Endodermal cell (in vitro differentiated cells): ENCODE measurements at places on chromosomes 7 and 10. TPM values are rescaled to one million over a fixed set of nuclear protein-coding genes. Genes with fewer than 3 reads are reported as not detected.
A peak's percentile ranks its signal among the peaks of the same experiment; 100 is the strongest.

GRCh38 chr7:151891182-151891581, 14.3 kb upstream of the PRKAG2 start:
- peak; percentile 52 for DNase-seq

DNA sequence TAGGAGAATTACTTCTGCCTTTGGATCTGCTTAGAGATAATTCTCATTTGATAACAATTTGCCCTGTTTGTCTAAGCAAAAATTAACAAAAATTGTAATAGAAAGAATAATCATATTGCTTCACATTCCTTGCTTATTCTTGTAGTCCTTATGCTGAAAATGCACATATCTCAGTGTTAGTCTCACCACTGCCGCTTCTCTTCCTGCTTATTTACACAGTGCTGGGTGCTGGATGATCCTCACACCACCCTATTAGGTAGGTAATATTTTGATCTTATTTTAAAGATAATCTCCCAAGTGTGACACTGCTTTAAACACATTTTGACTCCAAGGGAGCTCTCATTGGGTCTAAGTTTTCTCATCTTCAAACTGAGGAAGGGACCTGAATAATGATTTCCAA, 46.0 kb downstream of the ABCA13 start:
- no peak for DNase-seq

DNA sequence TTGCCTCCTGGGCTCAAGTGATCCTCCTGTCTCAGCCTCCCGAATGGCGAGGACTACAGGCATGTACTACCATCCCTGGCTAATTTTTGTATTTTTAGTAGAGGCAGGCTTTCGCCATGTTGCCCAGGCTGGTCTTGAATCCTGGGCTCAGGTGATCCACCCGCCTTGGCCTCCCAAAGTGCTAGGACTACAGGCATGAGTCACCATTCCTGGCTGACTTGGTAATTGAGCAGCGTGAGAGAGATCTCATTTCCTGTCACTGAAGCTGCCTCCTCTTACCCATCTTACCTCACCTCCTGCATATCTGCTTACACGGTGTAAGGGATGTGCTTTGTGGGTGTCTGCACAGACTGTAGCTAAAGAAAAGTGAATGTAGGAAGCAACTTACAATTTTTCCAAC, 9.7 kb downstream of the IFIT3 start:
- DNase-seq, result no peak

GRCh38 chr7:93817004-93817403, 73.5 kb downstream of the TFPI2 start:
- DNase-seq, result no peak

- DNase-seq, result peak; percentile 53
Observed at GRCh38 chr10:88386821-88387773, 196.0 kb downstream of the RNLS start.

DNA sequence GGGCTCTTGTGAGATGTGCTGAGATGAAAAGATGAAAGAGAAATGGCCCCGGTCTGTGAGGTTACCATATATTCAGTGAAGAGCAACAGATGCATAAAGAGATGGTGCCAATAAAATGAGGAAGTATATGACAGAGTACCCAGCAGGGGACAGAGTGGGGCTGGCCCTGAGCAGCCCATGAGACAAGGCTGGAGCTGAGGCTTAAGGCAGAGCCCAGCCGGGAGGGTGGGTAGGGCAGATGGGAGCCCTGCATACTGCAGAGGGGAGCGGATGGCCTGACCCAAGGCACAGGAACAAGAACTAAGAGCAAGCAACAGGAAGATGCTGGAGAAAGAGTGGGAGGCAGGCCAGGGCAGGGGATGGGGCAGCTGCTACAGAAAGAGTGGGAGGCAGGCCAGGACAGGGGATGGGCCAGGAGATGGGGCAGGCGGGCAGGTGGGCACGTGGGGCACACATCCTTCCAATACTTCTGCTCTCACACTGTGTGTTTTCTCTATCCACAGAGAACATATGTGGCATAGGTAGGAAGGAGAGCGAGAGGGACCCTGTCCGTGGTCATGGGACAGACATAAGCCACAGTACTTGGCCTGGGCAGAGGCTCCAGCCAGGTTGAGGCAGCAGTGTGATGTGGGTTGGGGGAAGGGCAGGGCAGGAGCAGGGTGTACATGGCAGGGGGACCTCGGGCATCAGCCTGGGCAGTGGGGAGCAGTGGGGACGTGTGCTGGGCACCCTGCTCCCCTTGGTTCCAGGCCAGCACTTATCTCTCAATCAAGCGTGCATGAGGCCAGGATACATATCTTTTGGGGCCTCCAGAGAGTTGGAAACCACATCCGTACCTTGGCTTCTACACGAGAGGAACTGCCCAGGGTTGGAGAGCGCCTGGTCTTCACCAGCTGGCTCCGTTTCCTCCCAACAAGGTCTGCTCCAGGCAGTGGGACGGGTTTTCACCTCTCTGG, 91.6 kb upstream of the IKZF1 start:
- DNase-seq, result peak; percentile 32

DNA sequence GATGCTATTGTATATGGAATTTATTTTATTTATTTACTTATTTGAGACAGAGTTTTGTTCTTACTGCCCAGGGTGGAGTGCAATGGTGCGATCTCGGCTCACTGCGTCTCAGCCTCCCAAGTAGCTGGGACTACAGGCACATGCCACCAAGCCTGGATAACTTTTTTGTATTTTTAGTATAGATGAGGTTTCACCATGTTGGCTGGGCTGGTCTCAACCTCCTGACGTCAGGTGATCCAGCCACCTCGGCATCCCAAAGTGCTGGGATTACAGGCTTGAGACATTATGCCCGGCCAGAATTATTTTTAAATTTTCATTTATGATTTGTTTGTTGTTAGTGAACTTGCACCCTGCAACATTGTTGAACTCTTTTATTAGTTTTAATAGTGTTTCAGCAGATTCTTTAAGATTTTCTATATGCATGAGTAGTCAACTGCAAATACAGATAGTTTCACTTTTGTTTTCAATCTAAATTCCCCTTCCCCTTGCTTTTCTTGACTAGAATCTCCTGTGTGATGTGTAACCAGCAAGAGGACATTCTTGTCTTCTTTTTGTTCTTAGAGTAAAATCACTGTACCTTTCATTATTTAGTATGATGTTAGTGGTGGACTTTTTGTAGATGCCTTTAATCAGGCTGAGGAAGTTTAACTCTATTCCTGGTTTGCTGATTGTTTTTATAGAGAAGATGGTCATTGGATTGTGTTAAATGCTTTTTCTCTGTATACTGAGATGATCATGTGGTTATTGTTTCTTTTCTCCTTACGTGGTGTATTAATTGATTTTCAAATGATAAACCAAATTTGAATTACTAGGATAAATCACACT, 27.8 kb downstream of the ZNF33A start:
- no peak for DNase-seq

DNA sequence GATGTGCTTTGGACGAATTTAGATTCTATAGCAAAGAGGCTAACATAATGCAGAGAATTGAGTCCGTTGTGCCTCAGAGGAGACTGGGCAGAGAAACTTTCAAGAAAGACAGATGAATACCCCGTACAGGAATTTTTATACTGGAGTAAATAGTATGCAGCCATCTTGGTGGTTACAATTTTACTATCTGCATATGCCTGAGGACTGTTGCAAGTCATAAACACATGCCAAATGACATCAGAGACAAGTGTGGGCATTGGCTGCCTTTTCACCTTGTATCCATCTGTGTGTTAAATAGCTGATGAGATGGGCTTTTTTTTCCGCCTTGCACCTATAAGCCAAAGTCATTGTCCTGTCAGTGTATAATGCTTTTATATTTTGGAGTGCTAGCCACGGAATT, 267.5 kb upstream of the SP4 start:
- DNase-seq, result no peak

- DNase-seq, result no peak
Observed at GRCh38 chr7:120865191-120865981, 7.4 kb upstream of the TSPAN12 start.

GRCh38 chr7:141511316-141511675, 39.9 kb upstream of the AGK start:
- no peak for DNase-seq

DNA sequence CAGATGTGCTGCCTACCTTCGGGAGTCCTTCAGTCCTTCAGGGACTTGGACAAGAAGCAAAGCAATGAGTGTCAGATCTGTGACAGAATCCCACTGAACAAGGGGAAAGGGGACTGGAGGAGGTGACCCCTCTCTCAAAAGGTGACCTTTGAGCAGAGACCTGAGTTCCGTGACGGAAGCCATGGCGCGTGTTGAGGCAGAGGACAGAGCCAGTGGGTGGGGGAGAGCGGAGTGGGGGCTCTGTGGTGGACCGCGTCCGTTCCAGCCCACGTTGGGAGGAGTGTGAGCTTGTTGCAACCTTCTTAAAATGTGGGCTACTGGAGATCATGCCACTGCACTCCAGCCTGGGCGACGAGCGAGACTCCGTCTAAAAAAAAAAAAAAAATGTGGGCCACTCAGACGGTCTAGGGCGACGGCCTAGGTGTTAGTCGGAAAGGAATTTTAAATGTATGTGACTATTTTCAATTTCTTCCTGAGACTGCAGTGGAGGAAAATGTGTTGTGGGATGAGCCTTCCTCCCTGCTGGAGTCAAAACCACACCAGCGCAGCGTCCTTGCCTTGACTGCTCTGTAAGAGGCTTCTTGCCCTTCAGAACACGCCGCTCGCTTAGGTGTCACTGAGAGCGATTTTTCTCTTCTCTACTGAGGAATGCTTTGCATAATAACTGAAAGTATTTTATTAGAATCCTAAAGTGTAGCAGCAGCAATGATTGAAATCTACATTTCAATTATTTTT, 272.7 kb downstream of the CELF2 start:
- no peak for DNase-seq

- no peak for DNase-seq
Observed at GRCh38 chr7:53476566-53476965, 441.1 kb downstream of the POM121L12 start.

GRCh38 chr7:82527851-82528250, 84.3 kb upstream of the CACNA2D1 start:
- no peak for DNase-seq

DNA sequence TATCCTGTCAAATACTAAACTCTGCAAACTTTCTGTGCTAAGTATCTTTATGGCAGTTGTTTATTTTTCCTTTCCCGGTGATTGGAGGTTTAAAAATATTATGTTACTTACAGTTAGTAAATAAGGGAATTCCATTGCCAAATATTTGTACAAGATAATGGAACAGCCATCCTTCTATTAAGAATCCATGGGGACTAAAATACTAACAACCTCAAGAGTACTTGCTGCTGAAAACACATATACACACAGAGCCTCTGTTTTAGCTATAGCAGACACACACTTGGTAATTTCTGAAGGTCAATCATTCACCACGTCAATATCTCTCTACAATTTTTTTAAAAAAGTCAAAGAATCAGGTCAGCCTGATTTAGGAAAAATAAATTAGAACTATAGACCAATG, 32.4 kb downstream of the TSPAN12 start:
- DNase-seq, result no peak

DNA sequence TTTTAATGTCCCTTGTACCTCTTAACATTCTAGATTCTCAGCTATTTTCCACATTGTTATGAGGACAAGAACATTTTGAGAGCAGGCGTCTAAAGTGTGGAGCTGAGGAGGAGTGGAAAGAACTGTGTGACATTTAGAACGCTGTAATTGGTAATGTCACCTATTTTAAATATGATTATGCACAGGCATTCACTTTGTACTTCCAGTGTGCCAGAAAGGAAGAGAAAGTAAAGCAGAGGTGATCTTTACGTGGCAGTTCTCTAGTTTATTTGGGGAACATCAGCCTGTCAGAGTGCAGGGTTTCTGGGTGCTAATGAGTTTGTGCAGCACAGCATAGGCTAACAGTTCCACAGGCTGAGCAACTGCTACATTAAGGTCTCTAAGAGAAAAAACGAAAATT, 498.4 kb upstream of the POM121L12 start:
- no peak for DNase-seq

DNA sequence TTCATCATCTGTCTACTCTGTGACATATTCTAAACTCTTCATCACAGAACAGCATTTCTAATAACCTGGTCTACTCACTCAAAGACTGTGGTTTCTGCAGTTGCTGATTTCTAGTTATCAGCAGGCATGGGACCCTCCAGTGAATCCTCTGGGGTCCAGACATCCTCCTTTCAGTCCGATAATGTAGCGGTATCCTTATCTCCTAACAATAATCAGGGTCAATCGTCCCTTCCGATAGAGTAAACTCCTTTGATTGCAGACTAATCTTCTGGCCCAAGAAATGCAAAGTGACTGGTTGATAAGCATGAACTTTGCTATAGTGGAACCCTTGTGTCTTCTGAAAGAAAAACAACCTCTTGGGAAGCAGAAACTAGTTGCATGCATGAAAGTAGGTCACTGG, 1209.8 kb upstream of the CELF2 start:
- no peak for DNase-seq

- DNase-seq, result no peak
Observed at GRCh38 chr7:100452513-100452912, 11.5 kb downstream of the SPACDR start.

DNA sequence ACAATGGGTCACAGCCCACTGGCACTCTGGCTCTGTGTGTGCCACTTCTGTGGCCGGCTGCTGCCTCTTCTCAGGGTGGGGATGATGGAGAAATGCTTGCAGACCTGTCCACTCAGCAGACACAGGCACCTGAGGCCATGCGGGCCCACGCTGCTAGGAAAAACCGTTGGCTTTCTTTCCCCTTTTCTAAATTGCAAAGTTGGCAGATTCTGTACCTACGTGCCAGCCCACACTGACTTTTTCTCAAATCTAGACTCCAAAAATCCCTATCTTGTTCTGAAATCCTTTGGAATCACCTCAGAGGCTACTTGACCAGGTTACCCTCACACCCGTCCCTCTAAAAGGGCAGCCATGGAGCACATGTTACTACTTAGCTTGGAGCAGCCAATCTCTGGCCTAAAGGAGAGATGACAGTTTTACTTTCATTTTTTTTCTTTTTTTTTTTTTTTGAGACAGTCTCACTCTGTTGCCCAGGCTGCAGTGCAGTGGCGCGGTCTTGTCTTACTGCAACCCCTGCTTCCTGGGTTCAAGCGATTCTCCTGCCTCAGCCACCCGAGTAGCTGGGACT, 99.4 kb downstream of the RNF216 start:
- no peak for DNase-seq

- DNase-seq, result no peak
Observed at GRCh38 chr10:35564341-35564968, 40.7 kb upstream of the GJD4 start.

- no peak for DNase-seq
Observed at GRCh38 chr10:77553966-77554365, 83.6 kb downstream of the KCNMA1 start.

- no peak for DNase-seq
Observed at GRCh38 chr10:73060738-73061635, 35.7 kb downstream of the P4HA1 start.

The PITRM1 gene
- 44.3 to 53.3 TPM (median 50.2 TPM) in 3 replicates for total RNA-seq

The FZD8 gene
- 133 to 147 TPM (median 142 TPM) in 3 replicates for total RNA-seq

The CYP3A4 gene
- total RNA-seq, result not detected in 3 replicates

The MYO1G gene
- total RNA-seq, result 0.25 and 0.33 TPM in 2 replicates

The LRRN3 gene
- total RNA-seq, result 1.3 and 1.4 TPM in 2 replicates

The MSMB gene
- total RNA-seq, result 1.7 to 2.4 TPM (median 2.0 TPM) in 3 replicates

The HOXA1 gene
- not detected in 3 replicates for total RNA-seq

The FGFBP3 gene
- 18.4 and 19.0 TPM in 2 replicates for total RNA-seq

The KLF14 gene
- not detected in 2 replicates for total RNA-seq

The OGDHL gene
- total RNA-seq, result 12.9 and 14.6 TPM in 2 replicates
